ENCODE measurements at places on chromosomes 11 and 22. TPM values are rescaled to one million over a fixed set of nuclear protein-coding genes. Genes with fewer than 3 reads are reported as not detected.

STX3 gene
- 52.4 TPM for total RNA-seq

DNA sequence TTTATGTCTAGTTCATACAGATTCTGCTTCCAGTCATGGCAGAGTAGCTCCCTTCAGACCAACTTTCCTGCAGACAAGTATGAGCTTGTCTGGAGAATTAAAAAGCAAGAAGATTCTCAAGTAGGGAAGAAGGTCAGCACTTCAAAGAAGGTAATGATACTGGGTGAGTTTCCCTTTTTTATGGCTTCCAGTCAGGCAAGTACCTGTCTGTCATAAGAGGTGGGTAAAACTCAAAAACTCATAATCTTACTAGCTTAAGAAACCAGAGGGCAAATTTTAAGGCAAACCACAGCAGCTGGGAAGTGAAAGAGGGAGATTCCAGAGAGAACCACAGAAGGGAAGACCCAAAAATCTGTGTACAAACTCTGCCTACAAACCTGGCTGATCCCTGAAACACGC is 54.2 kb downstream of the DENND5A start:
- DNase-seq: no peak

GRCh38 chr11:1760351-1761109 is 3.2 kb downstream of the CTSD start:
- no peak for DNase-seq

DNA sequence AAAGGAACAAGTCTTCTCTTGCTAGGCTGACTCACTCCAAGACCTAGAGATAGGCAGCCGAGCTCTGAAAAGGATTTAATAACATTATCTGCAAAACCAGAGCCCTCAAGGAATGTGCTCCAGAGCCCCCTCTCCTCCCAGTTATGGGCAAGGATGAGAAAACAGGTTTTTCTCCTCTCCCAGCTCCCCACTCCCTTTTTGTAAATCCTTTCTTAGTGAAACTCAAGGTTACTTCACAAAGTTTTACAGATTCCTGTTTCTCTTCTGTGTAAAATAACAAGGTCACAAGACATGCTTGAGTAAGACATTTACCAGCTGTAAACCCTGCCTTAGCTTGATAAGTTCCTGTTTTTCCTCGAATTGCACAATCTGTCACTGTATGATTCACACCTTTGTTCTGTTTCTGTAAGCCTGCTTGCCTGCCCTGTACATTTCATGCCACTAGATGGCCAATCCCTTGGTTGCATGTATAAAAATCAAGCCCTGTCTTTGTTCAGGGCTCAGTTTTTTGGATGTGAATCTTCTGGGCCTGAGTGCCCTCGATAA is 489.4 kb downstream of the KCNA4 start:
- peak; percentile 7 for DNase-seq

- no peak for DNase-seq
Measured at GRCh38 chr11:74006743-74007304, 2.1 kb downstream of the UCP3 start.

GRCh38 chr11:79071190-79071589 is 369.6 kb downstream of the TENM4 start:
- no peak for DNase-seq

MS4A12 gene
- not detected for total RNA-seq

RHOD gene
- total RNA-seq: 6.6 TPM

- peak; percentile 4 for DNase-seq
Measured at GRCh38 chr11:46649180-46649738, 31.9 kb downstream of the ATG13 start.

LGR4 gene
- total RNA-seq: 274 TPM

DNA sequence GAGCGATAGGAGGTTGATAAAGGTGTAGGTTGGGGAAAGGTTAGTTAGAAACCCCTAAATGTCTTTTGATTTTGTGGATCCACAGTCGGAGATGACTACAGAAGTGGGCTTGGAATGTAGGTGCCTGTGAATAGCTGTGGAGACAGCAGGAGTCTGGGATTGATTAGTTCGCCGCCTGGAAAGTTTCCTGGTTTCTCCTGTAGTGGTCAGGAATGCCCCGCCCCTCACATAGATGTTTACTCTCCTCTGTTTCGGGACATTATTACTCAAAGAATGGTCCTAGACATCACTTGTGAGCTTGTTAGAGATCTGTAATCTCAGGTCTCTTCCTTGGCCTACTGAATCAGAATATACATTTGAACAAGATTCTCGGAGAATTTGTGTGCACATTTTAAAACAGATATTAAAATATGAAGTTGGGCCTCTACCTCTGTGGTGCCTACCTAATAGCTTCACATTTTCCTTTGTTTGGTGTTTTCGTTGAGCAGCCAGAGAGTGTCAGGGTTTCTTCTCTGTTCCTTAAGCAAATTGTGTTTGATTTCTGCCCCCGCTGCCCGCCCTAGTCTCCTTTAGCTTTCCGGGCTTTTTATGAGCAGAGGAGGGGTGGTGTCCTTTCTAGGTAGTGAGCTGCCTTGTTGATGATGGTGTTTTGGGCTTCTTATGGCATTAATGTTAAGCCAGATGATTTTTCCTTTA is 89.4 kb downstream of the PPP6R3 start:
- no peak for DNase-seq

DNA sequence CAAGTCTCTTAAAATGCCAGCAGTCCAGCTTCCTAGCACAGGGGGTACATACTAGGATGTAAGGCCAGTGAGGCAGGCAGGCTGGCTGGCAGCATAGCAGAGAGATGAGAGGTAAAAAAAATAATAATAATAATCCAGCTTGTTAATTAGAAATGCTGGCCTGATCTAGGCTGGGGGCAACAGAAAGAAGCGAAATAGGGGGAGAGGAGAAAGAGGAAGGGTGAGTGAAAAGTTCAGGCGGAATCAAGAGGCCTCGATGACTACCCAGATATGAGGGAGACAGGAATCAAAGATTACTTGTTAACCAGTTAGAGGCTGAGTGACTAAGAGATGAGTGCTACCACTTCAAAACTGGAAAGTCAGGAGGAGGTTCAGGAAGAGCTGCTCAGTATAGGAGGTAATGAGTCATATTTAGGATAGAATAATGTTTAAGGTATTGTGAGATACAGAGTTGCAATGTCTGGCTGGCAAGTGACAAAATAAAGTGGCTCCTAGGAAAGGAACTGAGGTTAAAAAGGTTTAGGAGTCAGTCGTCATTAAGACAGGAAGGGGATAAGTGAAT is 2.8 kb downstream of the ALKBH8 start:
- no peak for DNase-seq

Measured in neural progenitor cell (in vitro differentiated cells).